ENCODE measurements at places on chromosomes 2 and 18. TPM values are rescaled to one million over a fixed set of nuclear protein-coding genes. Genes with fewer than 3 reads are reported as not detected.

CTAGE1 gene
- total RNA-seq: not detected

PRKAG3 gene
- not detected for total RNA-seq

PROM2 gene
- 0.62 TPM for total RNA-seq

NOSTRIN gene
- total RNA-seq: not detected

PKDCC gene
- 9.6 TPM for total RNA-seq

ANO7 gene
- 16.1 TPM for total RNA-seq

FHOD3 gene
- total RNA-seq: 0.67 TPM

HSPD1 gene
- total RNA-seq: 212 TPM

TMEM37 gene
- 11.4 TPM for total RNA-seq

PPM1B gene
- total RNA-seq: 31.2 TPM

STPG4 gene
- not detected for total RNA-seq

CCDC141 gene
- 0.67 TPM for total RNA-seq

Measured in endothelial cell (in vitro differentiated cells).